Left renal pelvis (tissue), 4 donors: ENCODE measurements at places on chromosomes 16 and 17.
A peak's percentile ranks its signal among the peaks of the same experiment; 100 is the strongest.

DNA sequence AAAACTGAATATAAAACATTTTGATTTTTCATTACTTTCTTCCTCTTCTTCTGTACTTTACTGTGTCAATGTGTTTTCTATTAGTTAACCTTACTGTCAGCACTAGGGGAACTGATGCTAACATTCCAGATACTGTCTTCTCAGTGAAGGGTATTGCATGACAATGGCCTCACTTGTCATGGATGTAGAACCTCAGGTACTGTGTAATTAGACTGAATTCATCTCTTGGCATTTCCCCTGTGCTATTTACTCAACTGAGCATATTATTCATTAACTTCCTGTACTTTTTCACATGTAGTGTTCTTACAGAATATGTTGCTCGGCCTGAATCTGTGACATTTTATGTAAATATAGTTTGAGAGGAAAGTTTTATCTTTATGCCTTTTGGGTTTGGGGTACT, 237.0 kb downstream of the CA10 start:
- no peak for DNase-seq

DNA sequence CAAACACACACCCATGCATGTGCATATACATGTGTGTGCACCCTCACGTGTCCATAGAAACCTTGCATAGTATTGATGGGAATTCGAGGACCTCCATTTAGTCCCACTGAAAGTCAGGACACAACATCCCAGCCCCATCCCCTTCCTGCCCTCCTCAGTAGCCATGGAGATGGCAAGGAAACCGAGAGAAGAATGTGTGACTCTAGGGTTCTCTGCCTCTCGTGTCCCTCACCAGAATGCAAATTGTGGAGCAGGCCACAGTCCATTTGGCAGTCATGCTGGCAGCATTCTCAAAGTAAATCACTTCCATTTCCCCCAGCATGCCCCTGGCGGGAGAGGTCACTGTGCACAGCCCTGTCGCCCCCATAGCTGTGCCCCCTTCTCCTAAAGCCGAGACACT, 141.1 kb downstream of the MSI2 start:
- no peak for DNase-seq

- DNase-seq, result no peak
Observed at GRCh38 chr17:18980682-18981334, 23.8 kb downstream of the FAM83G start.

DNA sequence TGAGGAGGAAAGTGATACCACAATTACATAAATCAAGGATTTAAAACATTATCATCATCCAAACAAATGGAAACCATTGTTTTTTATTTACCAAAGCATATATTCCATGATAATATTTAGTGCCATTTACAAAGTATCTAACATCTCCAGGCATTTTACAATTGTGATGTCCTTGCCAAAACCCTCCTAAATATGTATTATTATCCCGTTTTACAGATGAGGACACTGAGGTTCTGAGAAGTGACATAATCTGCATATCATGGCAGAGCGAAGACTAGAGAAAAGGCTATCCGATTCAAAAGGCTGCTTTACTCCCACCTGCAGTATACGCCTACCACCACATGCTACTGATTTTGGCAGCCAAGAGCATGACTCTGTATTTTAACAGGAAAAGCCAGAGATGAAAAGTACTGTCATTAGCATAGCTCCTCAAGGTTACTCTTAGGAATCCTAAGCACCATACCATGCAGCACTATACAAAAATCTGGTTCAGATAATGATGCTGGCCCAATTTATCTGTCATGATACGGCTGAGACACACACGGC, 301.4 kb downstream of the CA10 start:
- DNase-seq, result no peak

- peak; percentile 41 for DNase-seq
Observed at GRCh38 chr16:87956365-87957231, 5.4 kb downstream of the BANP start.

DNA sequence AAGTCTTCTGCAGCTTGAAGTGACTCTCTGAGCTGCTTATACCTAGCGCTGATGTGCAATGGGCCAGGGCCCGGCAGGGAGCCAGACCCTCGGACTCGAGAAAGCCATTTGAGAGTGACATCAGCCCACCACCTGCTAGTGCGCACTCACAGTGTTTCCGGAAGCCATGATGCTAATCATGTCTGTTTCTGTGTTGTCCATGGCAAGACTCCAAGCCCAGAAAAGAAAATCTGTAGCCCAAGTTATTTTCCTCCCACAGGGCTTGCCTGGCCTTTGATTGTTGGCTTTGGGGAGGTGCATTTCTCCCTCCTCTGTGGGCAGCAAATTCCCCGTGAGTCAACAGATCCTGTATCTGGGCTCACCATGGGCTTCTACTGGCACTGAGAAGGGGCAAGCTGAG, 1.8 kb upstream of the CDRT4 start:
- no peak for DNase-seq

- DNase-seq, result no peak
Observed at GRCh38 chr17:40841246-40841645, 18.8 kb upstream of the KRT10 start.

DNA sequence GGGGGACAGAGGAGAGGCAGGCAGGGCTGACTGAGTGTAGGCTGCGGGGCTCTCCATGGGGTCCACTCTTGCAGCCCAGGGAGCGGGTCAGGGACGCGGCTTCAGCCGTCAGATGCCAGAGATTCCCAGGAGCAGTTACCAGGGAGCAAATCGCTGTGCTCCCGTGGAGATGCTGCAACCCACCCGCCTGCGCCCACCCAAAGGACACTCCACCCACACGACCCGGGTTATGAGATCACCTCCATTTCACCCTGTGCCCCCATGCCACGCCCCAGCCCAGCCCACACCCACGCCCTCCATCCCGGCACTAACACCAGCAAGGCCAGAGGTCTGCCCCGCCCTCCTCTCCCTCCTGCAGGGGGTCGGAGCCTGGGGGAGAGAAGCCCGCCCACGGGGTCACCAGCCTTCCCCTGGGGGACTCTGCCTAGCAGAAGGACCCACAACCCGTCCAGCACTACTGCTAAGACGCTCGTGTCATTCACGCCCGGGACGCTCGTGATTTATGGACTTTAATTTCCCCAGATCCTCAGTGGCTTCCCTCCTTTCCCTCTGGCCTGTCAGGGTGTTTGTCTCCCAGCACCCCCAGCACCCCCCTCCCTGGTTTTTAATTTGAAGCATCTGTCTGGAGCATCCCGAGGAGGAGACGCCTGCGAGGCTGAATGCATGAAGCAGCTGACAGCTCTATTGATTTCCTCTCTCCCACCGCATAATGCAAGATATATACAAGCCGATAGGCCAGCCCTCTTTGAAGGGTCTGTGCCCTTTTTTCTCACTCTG, 6.7 kb upstream of the RPL38 start:
- no peak for DNase-seq

- no peak for DNase-seq
Observed at GRCh38 chr16:58730724-58731370, 3.3 kb downstream of the GOT2 start.
